ENCODE measurements at places on chromosomes 16 and 17. TPM values are rescaled to one million over a fixed set of nuclear protein-coding genes. Genes with fewer than 3 reads are reported as not detected.

The CSH2 gene
- total RNA-seq, result not detected

The RFWD3 gene
- total RNA-seq, result 76.3 TPM

The DNAAF8 gene
- total RNA-seq, result 1.1 TPM

The KRTAP3-3 gene
- total RNA-seq, result not detected

DNA sequence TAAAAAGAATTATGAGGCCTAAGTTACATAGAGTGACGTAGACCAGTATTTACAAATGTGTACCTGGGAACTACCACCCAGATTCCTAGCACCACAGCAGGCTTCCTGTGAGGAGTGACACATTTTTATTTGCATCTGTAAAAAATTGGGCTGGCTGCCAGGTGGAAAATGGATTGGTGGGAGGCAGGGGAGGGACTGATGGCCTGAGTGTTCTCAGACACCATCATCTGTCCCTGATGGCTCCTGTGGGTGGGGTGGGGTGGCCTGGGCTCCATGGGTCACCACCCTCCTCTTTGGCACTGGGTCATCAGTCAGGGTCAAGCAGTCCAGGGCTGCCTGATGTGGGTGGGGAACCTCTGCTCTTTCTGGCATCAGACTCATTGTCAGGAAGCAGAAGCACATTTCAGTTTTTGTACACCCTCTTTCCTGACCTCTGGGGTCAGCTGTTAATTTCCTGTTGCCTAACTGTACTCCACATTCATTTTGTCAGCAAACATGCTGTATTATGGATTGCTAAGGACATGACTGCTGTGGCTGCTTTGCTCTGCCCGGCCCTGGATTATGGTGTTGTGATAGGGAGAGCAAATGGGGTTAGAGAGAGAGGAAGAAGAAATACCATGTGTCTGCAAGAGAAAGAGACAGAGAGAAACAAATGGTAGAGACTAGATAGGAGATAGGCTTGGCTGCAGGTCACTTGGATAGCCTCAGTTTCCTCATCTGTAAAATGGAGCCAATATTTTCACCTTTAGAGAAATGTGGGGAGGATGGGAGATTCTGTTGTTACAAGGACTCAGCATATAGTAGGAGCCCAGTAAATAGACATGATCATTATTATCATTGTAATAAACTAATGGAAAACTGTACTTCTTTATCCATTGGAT, 11.6 kb upstream of the MFAP4 start:
- no peak for DNase-seq

DNA sequence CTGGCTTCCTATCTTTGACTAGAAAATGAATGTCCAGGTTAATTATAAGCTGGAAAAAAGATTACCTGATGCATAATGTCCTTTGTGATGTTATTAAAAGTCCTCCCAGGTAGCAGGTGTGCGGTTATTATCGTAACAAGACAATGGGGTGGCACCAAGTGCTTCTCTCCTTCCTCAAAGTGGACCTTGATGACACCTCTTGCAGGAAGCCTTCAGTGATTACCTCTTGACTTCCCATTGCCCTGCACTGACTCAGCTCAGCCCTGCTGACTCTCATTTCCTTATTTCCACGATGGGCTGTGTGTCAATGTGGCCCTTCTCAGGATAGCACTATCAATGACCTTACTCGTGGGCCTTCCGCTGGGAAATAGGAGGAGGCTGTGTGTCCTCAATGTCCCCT, 477.4 kb upstream of the CCL2 start:
- DNase-seq, result no peak

GRCh38 chr17:9001559-9001958, 19.8 kb upstream of the NTN1 start:
- no peak for DNase-seq
